ENCODE measurements at places on chromosomes 11 and 22. TPM values are rescaled to one million over a fixed set of nuclear protein-coding genes. Genes with fewer than 3 reads are reported as not detected.
A peak's percentile ranks its signal among the peaks of the same experiment; 100 is the strongest.

DNA sequence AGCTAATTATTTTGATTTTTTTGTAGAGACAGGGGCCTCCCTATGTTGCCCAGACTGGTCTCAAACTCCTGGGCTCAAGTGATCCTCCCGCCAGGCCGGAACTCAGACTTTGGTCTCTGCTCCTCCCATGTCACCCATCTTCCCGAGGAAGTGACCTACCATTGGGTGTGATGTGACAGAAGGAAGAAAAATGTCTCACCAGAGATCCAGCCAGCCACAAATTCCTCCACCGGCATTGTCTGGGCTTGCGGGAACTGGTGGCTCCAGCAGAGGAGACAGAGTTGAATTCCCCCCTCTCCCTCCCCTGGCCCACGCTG lies 772 bp downstream of the SLC25A45 start:
- DNase-seq = no peak

DNA sequence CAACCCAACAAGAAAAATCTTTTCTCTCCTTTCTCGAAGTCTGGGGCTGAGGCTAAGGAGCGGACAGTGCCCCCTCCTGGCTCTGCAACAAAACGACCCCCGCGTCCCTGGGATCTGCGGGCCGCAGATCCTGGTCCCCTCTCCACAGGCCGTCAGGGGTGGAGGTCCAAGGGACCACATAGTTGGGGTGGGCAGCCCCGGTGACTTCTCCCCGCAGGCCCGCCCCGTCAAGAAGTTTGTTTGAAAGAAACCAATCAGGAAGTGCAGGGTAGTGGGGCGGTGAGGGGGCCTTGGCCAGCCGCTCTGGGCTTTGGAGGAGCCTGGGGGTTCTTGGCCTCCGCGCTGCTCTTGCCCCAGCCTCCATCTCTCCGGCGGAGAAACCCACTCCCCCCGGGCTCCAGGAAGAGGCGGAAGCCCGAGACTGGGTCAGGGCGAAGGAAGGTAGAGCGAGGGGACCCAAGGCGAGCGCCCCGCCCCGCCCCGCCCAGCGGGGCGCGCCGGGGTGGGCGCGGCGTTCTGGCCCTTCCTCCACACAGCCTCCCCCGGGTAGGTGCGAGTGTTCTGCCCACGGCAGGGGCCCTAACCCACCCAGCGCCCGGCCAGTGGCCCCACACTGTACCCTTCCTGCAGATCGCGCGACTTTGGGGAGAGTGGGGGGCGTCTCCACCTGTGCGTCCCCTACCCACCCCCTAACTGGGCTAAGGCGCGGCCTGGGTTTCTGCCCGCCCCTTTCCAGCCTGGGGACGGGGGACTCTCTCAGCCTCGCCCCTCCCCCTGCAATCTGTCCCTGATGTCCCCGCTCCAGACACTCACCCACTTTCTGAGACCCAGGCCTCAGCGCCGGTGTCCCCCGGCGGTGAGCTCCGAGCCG lies 1.3 kb downstream of the TP53I11 start:
- DNase-seq = no peak

DNA sequence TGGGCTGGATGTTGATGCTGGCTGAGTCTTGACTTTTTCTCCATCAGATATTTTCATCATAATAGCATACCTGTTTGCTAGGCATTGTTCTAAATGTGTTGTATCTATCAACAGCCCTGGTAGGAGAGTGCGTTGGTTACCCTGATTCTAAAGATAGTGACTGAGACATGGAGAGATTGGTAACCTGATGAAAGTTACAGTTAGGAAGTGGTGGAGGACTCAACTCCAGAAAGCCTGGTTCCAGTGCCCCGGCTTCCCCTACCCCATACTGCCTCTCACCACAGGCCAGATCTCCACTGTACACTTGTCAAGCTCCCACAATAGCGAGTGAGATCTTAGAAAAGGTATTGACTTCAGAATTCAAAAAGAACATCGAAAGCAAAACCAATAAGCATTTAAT lies 22.8 kb upstream of the RELT start:
- DNase-seq = no peak

DNA sequence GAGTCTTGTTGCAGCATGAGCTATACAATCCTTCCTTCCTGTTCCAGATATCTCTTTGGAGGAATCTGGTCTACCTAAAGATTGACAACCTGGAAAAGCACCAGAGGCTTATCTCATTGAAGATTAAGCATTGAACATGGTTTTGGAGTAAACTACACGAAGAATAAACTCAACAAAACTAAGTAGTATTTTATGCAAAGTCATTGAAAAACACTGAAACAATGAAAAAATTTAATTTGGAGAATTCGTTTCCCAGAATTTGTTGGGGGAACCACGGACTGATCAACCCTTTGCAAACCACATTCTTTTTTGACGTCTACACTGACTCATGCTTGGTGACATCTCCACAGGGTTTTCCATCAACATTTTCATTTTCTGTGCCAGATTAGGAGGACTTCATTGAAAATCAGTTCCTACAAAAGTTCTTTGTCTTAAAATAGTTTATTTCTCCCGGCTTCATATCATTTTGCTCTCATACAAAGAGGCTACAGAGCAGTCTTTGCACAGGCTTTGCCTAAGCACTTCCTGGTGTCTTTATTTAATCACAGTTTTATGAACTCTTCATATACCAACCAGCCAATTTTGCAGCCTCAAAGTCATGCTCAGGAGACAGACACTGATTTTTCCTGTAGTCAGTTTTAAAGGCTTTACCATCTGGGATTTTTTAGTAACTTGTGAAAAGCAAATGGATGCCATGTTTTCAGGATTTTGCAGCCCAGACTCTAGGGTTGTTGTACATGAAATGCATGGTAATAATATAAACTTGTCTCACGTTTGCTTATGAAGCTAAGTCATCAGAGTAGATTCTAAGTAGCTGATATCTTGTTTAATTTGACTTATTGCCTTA lies 186.3 kb downstream of the C11orf91 start:
- DNase-seq = no peak

GRCh38 chr22:38460426-38460840 lies 5.4 kb upstream of the KCNJ4 start:
- no peak for DNase-seq

DNA sequence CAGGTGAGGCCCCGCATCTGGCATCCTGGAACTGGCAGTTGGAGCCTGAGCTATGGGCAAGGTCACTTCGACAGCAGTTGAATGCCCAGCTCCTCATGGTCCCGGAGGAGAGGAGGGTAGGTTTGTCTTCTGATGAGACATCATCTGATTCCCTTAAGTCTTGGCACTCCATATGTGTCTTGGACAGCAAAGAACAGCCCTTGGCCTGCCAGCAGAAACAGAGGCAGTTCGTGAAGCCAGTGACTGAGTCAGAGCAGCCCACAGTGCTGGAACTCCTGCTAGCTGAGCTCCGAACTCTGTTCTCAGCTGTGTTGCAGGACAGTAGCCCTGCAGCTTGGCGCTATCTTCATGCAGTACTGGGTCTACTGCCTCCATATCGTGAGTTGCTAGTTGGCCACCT lies 1.0 kb downstream of the DNHD1 start:
- DNase-seq = no peak

DNA sequence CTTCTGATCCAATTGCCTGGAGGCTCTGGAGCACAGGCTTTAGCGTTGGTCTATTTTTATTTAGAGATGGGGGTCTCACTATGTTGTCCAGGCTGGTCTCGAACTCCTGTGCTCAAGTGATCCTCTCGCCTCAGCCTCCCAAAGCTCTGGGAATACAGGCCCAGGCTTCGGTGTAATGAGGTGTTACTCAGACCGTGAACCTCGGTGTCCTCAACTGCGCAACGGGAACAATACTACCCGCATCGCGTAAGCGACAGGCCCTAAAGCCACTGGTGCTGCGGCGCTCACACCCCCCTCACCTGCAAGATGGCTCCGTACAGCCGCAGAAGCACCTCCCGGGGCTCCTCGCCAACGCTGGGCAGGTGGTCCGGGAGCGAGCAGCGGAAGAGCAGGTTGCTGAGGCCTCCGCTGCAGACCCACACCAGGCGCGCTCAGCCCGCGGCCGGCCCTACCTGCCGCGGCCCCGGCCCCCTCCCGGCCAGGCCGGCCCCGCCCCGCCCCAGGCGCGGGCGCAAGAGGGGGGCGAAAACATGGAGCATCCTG lies 628 bp downstream of the CHKB start:
- no peak for DNase-seq

GRCh38 chr11:105181100-105181499 lies 41.5 kb upstream of the CARD18 start:
- DNase-seq = no peak

GRCh38 chr11:83174008-83174407 lies 17.1 kb downstream of the PCF11 start:
- DNase-seq = no peak

DNA sequence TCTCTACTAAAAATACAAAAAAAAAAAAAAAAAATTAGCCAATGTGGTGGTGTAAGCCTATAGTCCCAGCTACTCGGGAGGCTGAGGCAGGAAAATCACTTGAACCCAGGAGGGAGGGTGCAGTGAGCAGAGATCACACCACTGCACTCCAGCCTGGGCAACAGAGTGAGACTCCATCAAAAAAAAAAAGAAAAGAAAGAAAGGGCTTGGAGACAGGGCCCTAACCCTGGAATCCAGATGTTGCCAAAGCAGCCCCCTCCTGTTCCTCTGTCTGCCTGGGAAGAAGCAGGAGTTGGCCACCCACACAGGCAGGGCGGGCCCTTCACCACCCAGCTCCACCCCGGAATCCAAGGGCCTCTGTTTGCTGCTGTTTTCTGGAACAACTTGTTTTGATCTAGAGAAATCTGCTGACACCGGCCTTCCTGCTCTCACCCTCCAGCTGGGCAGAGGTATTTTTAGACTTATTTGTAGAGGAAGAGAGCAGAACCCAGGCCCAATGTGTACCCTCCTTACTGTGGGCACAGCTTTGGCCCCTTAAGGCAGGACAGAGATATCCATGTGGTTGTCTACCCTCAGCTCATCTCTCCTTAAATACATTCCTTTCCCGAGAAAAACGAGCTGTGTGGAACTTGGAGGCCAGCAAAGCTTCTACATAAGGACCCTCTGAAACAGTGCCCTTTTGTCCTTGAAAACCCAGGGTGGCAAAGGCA lies 2.7 kb upstream of the NEAT1 start:
- peak; percentile 97 for DNase-seq

- DNase-seq = peak; percentile 58
Observed at GRCh38 chr11:2091112-2091746, 48.0 kb downstream of the IGF2 start.

- DNase-seq = peak; percentile 66
Observed at GRCh38 chr11:123585206-123585605, 69.2 kb downstream of the SCN3B start.

DNA sequence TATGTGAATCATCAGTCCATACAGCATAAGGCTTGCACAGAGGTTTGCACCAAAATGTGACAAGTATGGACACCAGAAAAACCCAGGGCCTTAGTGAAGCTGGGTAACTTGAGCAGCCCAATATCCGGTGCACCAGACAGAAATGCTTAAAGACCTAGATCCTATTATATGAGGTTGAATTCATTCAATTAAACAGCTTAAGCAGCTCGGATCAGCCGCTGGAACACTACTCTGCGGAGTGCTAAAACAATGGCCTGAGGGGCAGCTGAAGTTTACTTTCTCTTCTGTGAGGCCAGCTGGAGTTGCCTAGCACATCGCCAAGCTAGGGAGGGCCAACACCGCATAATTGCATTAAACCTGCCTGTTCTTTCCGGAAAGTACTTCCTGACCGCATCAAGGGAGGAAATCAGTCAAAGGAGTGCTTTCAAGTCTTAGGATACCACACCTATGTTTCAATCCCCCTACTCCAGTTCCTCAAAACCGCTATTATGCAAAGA lies 17.0 kb upstream of the FAM181B start:
- no peak for DNase-seq

DNA sequence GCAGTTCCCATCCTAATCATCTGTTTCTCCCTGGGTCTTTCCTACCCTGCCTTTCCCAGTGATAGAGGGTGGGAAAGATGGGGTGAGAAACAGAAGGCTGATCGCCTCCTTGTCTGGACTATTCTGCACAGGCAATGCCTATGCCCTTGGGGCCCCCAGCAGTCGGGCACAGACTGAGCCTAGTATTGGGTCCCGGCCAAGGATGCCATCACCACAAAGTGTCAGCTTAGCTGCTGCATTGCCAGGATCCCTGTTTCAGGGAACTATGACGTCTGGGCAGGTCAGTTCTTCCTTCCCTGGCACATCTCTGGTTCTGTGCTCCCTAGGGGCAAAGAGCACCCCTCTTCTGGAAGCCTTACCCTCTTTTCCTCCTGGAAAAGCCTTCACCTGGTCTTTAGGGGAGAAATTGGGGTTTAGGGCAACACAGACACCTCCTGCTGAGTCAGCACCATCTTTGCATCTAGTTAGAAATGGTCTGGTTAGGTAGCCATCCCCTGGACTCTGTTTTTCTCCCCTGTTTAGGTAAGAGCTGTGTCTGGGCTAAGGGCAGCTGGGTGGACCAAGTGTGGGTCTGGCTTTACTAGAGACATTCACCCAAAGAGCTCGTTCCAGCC lies 2.1 kb downstream of the ADAMTS8 start:
- no peak for DNase-seq

Gene MRGPRF
- 2.3 TPM for total RNA-seq

Gene LDHAL6A
- not detected for total RNA-seq

Gene CADM1
- 36.0 TPM for total RNA-seq

Data from cardiac septum (tissue), 1 donor.